ENCODE measurements at places on chromosomes 3 and 15.

GRCh38 chr15:40242601-40243000 is 3.7 kb downstream of the PAK6 start:
- no peak for ATAC-seq

GRCh38 chr3:138747225-138747624 is 87.5 kb downstream of the PIK3CB start:
- no peak for ATAC-seq

DNA sequence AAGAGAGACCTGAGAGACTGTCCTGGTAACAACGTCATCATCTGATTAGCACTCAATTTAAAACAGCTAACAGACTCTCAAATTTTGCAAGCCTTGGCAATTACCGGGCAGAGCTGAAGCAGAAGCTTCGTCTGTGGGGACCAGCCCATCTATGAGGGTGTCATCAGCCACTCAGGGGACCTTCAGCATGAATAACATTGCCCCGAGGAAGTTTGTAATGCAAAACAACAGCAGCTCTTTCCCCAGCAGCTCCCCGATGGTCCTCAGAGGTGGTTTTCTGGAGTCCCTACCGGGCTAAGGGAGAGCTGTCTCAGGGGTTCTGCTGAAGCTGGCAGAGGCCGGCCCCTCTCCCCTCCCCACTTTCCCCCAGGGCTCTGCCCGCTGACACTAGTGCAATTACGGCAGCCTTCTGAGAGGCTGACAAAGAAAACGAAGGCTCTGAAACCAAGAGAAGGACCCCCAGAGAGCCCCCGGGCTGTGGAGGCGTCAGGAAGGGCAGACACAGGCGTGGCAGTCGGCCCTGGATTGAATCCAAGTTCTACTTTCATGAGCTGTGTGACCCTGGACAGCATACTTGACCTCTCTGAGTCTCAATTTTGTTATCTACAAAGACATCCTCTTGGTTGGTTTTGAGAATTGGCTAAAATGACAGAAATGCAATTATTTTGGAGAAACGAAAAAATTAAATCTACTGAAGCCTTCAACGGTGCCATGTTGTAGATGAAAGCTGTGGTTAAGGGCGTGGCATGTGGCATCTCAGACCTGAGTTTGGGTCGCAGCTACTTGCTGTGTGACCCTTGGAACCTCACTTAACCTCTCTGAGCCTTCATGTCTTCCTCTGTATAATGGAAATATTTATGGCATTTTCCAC is 102.1 kb upstream of the TLE3 start:
- ATAC-seq, result no peak

DNA sequence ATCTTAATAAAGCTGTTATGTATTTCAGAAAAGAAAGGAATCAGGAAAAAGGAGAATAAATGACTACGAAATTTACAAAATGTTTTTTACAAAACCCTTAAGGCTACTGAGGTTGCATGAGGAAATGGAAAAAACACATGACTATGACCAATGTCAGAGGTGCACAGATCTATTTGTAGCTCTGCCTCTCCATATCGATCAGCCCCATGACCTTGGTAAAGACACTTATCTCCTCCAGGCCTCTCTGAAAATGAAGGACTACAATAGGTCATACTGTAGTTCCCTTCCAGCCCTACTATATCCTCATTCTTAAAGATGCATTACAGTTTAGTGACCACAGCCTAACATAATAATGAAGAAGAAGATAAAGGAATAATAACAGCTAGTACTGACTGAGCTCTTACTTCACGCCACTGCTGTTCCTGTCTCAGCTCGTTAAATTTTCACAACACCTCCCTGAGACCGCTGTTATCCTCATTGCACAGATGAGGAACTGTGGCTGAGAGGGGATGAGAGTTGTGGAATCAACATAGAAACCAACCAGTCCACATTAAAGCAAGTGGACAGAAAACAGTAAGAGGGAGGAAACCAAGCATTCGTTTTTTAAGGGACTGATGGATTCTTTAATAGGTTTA is 163.2 kb downstream of the MAGI1 start:
- ATAC-seq, result peak; percentile 17

DNA sequence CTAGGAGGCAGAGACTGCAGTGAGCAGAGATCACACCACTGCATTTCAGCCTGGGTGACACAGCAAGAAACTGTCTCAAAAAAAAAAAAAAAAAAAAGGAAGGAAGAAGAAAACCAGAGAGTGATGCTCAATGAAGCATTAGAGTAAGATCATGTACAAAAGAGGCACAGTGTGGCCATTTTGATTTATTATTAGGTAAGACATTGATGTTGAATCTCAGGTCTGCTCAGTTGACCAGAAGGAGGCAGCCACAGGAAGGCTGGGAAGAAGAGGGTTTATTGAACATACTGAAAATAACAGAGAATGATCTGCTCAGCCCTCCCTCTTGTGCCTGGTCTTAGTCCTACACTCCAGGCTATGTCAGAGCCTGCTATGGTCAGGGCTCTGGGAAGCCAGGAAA is 15.6 kb downstream of the LRRK1 start:
- ATAC-seq, result peak; percentile 25

DNA sequence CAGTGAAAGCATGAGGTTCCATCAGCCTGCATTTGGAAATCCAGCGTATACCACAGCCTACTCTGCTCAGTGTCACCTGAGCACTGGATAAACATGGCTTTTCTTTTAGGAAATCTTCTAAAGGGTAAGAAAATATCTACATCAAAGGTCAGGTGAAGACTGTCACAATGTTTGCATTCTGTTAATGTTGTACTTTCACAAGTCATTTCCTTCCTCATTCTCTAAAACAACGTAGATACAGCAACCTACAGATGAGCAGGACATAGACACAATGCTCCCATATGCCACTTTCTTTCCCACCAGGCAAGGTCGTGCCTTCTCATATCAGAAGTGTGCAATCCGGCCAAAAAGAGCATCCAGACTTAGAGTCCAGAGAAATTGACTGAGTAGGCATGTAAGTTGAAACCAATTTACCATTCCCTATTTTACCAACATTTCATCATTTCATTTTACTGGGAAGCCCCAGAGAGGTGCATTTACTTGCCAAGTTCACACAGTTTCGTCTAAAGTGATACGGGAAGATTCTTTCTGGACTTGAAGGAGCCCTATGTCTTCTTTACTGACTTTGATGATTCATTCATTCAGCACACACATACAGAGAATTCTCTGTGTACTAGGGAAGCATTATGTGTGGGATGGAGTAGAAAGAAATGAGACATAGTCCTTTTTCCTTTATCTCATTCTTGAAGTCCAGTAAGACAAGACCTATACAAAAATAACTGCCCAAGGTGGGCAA is 30.6 kb upstream of the LPP start:
- ATAC-seq, result no peak

DNA sequence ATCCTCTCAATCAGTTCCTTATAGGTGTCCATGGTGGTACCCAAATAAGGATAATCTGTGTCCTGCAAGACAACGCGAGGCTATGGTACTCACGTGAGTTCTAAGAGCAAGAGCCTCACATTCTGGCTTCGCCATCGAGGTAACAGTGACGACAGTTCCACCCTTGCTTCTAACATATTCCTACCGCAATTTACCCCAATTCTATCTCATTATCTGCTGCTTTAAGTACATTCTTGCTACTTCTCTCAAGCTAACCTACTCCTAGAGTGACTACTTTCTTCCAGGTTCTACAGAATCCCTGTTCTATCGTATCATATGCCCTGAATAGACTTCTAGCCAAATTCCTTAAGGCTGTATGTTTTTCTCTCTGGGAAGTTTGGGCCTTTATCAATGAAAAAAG is 26.6 kb downstream of the TFRC start:
- no peak for ATAC-seq
